Naive thymus-derived CD8-positive, alpha-beta T cell (primary cell): ENCODE measurements at places on chromosomes 12 and 14. TPM values are rescaled to one million over a fixed set of nuclear protein-coding genes. Genes with fewer than 3 reads are reported as not detected.

The RFX4 gene
- not detected for total RNA-seq

The DLK1 gene
- not detected for total RNA-seq

The CHGA gene
- not detected for total RNA-seq

The AICDA gene
- not detected for total RNA-seq

The NID2 gene
- total RNA-seq, result not detected

The RPS6KL1 gene
- 6.4 TPM for total RNA-seq

The IKZF4 gene
- 4.4 TPM for total RNA-seq

The AQP5 gene
- not detected for total RNA-seq

- no peak for DNase-seq
- H3K27me3 ChIP-seq, result no peaks in the 10 kb centered on the region
- H3K36me3 ChIP-seq, result no peaks in the 10 kb centered on the region
- H3K4me1 ChIP-seq, result peaks cover 16% of the 10 kb centered on the region
- no peak overlapping the region for H3K4me3 ChIP-seq
Observed at GRCh38 chr12:53067993-53068770, 11.0 kb downstream of the SPRYD3 start.

GRCh38 chr12:92021666-92022035, 124.0 kb downstream of the BTG1 start:
- H3K4me3 ChIP-seq, result no peak overlapping the region
- H3K27me3 ChIP-seq, result no peaks in the 10 kb centered on the region
- DNase-seq, result no peak
- H3K27ac ChIP-seq, result peak overlapping the region; percentile 81

DNA sequence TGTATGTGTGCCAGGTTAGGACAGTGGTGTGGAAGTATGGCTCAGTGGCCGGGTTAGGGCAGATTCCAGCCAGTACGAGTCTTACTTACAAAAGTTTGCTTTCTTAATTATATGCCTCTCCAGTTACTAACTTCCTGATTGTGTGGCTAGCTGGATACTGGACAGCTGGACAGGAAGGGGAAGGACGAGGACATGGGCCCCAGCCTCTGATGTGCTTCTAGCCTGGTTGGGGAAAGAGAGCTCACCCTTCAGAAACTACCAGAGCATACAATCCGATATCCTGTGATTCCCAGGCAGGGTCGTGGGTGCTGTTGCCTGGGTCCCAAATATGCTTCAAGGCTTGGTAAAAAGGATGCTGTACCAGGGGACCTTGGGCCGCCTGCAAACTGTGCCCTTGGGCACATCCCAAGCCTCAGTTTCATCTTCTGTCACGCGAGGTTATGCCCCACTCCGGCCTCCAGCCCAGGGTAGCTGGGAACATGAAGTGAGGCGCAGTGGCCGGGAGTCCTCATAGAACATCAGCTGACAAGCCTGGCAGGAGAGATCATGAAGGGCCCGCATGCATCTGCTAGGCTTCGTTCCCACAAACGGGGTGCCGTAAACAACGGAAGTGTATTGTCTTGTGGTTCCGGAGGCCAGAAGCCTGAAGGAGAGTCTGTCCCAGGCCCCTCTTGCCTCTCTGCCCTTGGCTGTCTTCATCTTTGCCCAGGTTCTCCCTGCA, 23.2 kb upstream of the RIN3 start:
- no peak overlapping the region for H3K27ac ChIP-seq
- H3K4me1 ChIP-seq, result peaks cover 13% of the 10 kb centered on the region
- no peak overlapping the region for H3K4me3 ChIP-seq
- H3K36me3 ChIP-seq, result no peaks in the 10 kb centered on the region
- DNase-seq, result no peak

GRCh38 chr14:102902086-102902485, 20.4 kb upstream of the AMN start:
- no peaks in the 10 kb centered on the region for H3K36me3 ChIP-seq
- no peak overlapping the region for H3K4me3 ChIP-seq
- peaks cover 31% of the 10 kb centered on the region for H3K4me1 ChIP-seq
- no peak for DNase-seq

DNA sequence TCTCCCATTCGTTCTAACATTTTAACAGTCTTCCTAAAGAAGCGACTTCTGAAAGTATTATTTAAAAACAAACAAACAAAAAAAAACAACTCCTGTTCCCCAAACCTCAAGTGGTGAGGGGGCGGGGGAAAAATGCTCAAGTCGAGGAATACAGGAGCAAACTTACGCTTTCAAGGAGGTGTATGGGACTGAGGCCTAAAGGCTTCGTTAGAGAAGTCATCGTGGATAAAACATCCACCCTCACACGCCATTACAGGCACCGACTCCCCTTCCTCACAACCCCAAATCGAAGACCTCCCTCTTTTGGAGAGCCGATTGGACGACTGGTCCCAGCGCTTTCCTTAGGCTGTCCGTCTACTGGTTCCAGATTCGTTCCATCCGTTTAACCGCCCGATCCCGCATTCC, 693 bp downstream of the CBX5 start:
- no peak for DNase-seq
- H3K4me3 ChIP-seq, result no peak overlapping the region
- peaks cover 18% of the 10 kb centered on the region for H3K36me3 ChIP-seq
- H3K27me3 ChIP-seq, result no peaks in the 10 kb centered on the region
